ENCODE measurements at places on chromosomes 6 and 20.

- no peak for DNase-seq
Measured at GRCh38 chr6:120211955-120212792, 862.6 kb upstream of the MAN1A1 start.

DNA sequence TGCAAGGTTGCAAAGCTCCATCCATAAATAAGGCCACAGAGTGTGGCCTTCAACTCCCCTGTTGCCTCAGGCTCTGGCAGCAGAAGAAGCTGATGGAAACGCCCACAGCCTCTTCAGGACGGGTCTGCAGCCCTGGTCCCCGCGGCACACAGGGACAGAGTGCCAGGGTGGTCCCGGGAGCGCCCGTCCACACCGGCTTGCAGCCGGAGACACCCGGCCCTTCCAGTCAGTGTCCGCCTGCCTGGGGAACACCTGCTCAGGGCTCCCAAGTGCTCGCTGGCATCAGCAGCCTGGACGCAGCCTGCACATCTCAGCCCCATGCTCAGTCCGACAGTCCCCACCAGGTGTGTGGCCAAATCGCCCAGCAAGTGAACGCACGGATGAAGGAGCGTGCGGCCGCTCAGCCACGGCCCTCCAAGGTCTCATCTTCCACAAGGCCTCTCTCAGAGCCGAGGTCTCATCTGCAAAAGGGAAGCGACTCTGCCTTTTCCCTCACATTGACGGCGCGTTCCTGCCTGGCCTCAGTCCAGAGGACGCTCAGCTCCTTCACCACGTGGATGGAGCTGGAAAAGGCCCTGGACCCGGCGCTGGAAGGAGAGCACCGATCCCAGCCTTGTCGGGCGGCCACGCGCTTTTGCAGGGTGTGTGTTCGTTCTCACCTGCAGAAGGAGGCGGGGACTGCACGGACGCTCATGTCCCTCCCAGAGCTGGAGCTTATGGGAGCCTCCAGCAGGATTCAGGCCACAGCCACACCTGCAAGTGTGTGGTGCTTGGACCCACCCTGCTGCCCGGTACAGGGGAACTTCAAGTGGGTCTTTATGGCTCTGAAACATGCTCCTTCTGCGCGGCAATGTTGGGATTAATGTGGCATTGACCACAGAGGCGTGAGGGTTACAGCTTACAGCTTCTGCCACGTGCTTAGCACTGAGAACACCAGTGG, 180.4 kb downstream of the DLL1 start:
- DNase-seq, result no peak

GRCh38 chr6:53320964-53321363, 27.8 kb downstream of the ELOVL5 start:
- no peak for DNase-seq

- no peak for DNase-seq
Measured at GRCh38 chr6:137543114-137543513, 48.9 kb upstream of the OLIG3 start.

DNA sequence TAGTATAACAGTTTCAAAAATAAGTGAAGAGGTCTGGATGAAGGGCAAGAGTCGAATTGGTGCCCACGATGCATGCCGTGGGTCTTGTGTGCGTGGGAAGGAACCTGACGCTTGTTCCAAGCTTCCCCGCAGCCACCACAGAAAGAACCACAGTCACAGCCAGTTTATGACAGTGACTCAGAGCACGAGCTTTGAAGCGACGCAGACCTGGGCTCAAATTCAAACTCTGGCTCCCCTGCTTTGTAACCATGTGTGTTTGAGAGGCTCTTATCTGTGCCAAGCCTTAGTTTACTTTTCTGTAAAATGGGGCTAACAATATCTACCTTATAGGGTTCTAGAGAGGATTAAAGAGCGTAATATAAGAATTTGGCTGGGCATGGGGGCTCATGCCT, 65.5 kb downstream of the SYNJ2 start:
- peak; percentile 76 for DNase-seq

DNA sequence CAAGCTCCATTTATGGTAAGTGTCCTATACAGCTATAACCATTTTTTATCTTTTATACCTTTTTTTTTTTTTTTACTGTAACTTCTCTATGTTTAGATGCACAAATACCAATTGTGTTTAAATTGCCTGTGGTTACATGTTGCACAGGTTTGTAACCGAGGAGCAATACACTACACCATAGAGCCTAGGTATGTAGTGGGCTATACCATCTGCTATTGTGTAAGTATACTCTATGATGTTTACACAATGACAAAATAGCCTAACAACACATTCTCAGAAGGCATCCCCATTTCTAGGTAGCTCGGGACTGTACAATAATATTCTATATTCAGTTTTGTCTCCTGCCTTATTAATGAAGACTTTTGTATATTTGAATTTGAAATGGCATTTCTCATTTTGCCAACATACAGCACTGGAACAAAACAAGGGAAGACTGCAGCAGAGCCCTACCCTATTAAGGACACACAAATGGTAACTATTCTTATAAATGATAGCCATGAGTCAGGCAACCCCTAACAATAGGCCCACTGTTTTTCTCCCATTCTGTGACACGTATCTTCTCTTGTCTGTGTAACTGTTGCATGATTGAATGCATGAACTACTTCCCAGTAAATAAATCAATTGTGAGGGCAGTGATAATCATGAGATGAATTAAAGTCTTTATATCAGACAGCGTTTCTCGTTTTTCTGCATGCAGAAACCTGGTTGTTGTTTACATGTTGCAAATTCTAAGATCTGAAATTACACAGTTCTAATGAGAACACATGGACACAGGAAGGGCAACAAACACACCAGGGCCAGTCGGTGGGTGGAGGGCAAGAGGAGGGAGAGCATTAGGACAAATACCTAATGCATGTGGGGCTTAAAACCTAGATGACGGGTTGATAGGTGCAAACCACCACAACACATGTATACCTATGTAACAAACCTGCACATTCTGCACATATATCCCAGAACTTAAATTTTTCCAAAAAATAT, 173.9 kb downstream of the EPM2A start:
- no peak for DNase-seq

DNA sequence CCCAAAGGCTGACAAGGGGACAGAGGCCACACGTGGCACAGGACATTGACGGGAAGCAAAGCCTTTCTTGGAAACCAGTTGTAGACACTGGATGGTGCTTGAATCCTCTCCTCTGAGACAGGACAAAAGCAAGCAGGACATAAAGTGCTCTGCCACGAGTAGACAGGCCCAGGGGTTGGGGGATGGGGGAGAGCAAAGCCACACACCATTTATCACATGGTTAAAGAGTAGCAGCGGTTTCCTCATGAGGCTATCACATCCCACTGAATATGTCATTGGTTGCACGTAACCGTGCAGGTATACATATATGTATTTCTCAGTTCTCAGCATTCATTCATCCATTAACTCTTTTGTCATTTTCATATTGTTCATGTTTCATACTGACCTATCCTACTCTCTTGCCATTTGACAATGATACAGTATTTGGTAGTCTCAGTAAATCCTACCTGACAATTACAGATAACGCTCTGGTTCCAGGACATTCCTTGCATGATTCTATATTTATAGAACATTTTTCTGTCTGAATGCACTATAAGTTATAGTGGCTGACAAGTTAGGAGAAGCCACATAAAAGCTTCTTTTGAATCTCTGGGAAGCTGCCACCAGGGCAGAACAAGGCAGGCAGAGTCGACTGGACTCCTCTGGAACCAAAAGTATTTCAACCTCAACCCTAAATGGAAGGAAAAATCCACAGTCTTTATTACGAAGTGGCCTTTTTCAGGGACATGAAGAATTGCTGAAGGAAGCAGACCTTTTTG, 23.5 kb downstream of the METTL24 start:
- DNase-seq, result no peak

DNA sequence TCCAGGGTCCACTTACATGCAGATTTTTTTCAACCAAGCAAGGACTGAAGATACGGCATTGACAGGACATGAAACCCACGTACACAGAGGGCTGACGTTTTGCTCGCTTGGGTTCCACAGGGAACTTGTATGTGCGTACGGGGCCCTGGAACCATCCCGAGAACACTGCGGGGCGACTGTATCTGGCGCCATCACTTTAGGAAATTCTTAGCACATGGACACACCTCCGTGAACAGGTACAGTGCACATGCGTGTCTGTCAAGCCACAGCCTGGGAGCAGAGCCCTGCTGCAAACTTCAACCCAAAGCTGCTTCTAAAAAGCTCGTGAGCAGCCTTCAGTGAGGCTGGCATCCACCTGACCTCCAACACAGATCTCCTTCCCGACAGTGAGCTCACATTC, 37.3 kb downstream of the TAF4 start:
- no peak for DNase-seq

DNA sequence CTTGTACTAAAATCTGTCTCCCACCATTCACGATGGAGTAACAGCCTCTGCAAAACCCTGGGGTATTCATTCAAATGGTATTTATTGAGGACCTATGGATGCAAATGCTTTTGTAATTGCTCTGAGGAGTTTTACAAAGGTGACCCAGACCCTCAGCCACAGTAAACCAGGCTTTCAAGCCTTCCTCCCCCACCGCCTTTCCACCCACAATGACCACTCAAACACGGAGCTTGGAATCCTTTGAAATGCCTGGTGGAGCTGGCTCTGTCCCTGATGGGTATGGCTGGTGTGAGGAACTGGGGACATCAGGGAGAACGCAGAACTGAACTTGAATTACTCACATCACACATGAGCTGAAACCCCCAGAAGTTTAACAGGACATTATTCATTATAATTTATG, 246.4 kb downstream of the CDH26 start:
- no peak for DNase-seq

DNA sequence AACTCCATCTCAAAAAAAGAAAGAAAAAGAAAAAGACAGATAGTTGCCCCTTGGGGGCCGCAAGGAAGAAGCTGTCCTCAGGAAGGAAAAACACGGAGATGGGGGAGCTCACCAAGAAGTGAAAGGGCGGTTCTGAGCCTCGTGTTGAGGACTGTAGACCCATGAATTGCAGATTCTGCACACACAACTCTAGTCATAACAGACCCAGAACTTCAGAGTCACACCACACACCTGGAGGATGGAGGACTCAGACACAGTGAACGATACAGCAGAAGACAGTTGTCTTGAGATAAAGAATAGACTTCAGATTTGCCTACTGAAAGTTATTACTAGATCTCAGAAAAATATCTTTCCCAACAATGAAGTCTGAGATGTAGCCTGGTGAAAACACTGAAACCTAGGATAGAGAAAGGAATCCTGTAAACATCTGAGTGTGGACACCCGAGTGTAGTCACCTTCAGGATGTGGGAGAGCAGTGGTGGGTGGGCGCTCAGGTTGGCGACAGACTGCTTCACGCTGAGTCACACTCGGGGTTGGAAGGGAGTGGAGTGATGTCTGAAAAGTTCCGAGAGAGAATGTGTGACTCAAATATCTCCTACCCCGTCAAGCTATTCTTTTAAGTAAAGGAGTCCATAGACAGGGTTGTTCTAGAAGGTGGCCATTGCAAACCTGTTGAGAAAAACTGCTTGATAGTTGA, 88.1 kb downstream of the MAP3K4 start:
- no peak for DNase-seq

DNA sequence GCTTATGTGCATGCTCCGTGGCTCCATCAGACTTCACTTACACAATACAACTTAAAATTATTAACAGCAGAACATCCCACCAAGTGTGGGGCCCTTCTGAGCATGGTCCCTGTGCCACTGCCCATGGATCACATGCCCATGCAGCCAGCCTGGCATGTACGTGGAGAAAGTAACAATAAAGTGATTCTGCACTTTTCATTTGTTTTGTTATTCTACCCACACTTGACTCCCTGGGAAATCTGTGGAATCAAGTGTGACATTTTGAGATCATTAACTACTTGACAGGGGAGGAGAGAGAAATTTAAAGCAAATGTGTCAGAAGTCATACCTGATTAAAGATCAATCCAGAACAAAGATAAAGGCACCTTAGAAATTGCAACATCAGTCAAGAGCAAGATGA, 112.0 kb downstream of the ISM1 start:
- no peak for DNase-seq

DNA sequence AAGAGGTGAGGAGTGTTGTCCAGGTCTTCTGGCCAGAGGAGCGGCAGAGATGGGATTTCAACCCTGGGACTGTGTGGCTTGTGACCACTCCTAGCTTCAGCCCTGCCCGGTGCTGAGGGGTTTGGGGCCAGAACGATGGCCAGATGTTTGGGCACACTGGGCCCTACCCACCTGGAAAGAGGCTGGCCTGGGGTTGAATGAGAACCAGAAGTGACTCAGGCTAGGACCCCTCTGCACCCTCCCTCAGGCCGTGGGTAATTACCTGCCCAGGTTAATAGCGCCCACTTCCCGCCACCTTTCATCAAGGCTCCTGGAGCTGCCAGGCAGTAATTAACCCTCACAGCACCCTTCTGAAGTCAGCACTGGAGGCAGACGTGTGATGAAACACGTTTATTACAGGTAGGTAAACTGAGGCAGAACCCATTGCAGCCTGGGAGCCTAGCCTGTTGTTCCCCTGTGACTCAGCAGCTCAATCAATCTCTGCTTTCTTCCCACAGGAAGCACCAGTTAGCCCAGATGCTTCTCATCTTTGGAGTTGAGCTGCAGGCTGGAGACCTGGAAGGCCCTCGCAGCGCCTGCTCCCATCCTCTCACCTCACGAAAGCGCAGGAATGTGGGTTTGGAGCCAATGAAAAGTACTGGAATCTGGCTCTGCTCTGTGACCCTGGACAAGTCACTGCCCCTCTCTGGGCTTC, 120.8 kb downstream of the CEBPB start:
- DNase-seq, result no peak

DNA sequence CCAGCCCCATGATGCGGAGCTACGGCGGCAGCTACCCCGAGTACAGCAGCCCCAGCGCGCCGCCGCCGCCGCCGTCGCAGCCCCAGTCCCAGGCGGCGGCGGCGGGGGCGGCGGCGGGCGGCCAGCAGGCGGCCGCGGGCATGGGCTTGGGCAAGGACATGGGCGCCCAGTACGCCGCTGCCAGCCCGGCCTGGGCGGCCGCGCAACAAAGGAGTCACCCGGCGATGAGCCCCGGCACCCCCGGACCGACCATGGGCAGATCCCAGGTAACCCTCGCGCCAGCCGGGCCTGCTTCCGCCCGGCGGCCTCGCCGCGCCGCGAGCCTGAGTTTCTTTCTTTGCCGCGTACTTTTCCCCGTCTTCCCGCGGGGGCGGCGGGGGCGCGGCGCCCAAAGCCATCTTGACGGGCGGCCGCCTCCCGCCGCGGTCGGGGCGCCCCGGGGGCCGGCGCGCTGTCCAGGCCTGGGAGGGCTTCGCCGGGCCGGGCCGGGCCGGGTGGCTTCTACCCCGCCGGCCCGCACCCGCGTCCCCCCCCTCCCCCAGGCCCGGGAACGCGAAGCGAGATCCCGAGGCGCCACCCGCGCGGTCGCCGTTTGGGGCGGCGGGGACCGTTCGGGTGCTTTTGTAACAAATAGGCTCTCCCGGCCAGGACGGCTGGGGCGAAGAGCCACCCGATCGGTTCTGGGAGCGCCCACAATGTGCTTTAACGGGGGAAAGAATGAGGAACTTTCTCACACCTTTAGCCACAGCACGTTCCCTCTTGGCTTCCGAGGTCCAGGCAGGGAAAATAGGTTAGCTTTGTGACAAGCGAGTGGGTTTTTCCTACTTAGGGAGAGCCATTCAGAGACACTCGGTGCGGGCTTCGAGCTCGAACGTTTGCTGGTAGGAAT, 2.3 kb downstream of the ARID1B start:
- peak; percentile 84 for DNase-seq

Data from suppressor macrophage treated with lipopolysaccharide for 1 hour (primary cell).